ENCODE measurements at places on chromosomes 5 and 9.
A peak's percentile ranks its signal among the peaks of the same experiment; 100 is the strongest.

GRCh38 chr9:113882636-113883164 is 6.6 kb downstream of the ZNF618 start:
- no peaks in the 10 kb centered on the region for H3K36me3 ChIP-seq
- no peak overlapping the region for H3K4me3 ChIP-seq
- peaks cover 6% of the 10 kb centered on the region for H3K4me1 ChIP-seq

- DNase-seq = peak; percentile 97
- no peaks in the 10 kb centered on the region for H3K4me1 ChIP-seq
Measured at GRCh38 chr5:177516601-177517568, at the start of gene DDX41. DDX41 (minus strand) TSS chr5:177516961; CDS start chr5:177516945, 16 bp downstream.

- no peaks in the 10 kb centered on the region for H3K4me1 ChIP-seq
- no peaks in the 10 kb centered on the region for H3K27me3 ChIP-seq
- DNase-seq = no peak
- H3K27ac ChIP-seq = no peak overlapping the region
Measured at GRCh38 chr5:669842-670395, 23.2 kb downstream of the TPPP start.

DNA sequence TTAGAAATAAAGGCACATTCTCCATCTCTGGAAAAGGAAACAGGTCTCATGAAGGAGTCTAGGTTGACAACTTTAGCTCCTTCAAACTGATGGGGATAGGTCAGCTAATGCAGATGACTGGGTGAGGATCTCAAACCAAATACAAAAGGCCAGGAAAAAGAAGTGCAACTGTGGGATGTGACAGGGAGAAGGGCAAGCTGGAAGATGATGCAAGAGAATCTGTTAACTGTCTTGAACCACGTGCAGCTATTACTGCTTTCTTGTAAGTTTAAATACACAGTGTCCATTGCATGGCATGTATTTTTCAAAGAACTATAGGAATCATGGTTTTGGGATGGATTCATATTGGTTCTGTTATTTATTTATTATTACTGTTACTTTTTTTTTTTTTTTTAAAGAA is 331.8 kb downstream of the NDUFS4 start:
- H3K27ac ChIP-seq = no peak overlapping the region
- DNase-seq = no peak
- H3K36me3 ChIP-seq = no peaks in the 10 kb centered on the region
